Caki2 (cell line): ENCODE measurements at places on chromosomes 3 and 15. TPM values are rescaled to one million over a fixed set of nuclear protein-coding genes. Genes with fewer than 3 reads are reported as not detected.

DNA sequence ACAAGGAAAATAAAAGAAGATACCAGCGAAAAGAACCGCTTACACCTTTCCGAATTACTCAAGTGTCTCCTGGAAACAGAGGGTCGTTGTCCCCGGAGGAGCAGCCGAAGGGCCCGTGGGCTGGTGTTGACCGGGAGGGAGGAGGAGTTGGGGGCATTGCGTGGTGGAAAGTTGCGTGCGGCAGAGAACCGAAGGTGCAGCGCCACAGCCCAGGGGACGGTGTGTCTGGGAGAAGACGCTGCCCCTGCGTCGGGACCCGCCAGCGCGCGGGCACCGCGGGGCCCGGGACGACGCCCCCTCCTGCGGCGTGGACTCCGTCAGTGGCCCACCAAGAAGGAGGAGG, 325 bp downstream of the ALCAM start:
- no peak for DNase-seq

GRCh38 chr15:67946701-67947100, 106.9 kb upstream of the RNU6-1 start:
- DNase-seq, result no peak

Gene PPP2R3A
- 3.4 and 4.0 TPM in 2 replicates for total RNA-seq

- DNase-seq, result no peak
These were observed 13.7 kb upstream of the ULK4 start for GRCh38 chr3:41975416-41976103.

Gene GOLGA6L7
- total RNA-seq, result not detected in 2 replicates

Gene SGO1
- 9.4 and 10.8 TPM in 2 replicates for total RNA-seq

Gene TEX55
- not detected in 2 replicates for total RNA-seq

Gene GOLGA6L24
- total RNA-seq, result not detected in 2 replicates

Gene ARMC8
- total RNA-seq, result 24.4 and 26.1 TPM in 2 replicates

Gene ADGRG7
- not detected in 2 replicates for total RNA-seq

DNA sequence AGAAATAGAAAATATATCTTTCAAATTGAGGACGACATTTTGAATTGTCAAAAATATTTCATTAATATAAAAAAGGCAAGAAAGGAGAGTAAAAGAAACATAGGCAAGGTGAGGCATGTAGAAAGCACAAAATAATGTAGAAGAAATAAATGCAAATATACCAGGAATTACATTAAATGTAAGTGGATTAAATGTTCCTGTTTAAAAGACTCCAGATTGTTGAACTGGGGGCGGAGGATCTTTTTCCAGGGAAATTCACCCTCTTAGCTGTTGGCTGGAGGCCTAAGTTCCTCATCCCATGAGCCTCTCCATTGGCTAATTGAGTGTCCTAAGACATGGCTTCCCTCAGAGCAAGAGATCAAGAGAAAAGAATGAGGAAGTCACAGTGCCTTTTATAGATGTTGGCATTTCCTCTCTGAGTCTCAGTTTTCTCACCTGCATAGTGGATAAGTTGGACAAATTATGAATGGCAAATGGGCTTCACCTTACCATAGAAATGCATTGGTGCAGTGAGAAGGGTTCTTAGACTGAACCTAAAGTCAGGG, 147.4 kb upstream of the SMAD3 start:
- DNase-seq, result no peak

Gene TMEM45A
- total RNA-seq, result 13.0 and 24.5 TPM in 2 replicates

Gene HTR3E
- not detected in 2 replicates for total RNA-seq

GRCh38 chr3:30448450-30449289, 157.7 kb upstream of the TGFBR2 start:
- DNase-seq, result no peak

DNA sequence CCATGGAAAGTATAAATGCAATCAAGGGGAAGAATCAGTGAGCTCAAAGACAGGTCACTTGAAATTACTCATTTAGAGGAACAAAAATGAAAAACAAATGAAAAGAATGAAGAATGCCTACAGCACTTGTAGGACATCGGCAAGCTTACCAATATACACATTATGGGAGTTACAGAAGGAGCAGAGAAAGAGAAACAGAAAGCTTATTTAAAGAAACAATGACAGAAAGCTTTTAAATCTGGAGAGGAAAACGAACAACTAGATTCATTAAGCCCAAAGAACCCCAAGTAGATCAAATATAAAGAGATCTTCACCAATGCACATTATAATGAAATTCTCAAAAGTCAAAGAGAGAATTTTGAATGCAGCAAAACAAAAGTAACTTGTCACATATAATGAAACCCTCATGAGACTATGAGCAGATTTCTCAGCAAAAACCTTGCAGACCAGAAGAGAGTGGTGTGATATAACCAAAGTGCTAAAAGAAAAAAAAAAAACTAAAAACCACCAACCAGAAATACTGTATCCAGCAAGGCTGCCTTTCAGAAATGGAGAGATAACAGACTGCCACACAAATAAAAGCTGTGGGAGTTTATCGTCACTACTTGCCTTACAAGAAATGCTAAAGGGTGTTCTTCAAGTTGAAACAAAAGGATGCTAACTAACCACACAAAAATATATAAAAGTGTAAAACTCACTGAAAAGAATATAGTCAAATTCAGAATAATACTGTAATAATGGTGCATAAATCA, 63.1 kb downstream of the MYH15 start:
- DNase-seq, result no peak

Gene PAQR5
- total RNA-seq, result 48.3 and 50.0 TPM in 2 replicates

- DNase-seq, result no peak
These were observed 131.5 kb downstream of the WNT7A start for GRCh38 chr3:13748276-13748879.

GRCh38 chr3:113374078-113374477, 67.2 kb downstream of the CFAP44 start:
- DNase-seq, result no peak
